CD4-positive, alpha-beta T cell treated with Interleukin-12 subunit alpha and Interleukin-12 subunit beta, for 1 hour (primary cell): ENCODE measurements at places on chromosomes 3 and 15.

GRCh38 chr15:64515825-64516224 lies 55.4 kb downstream of the ZNF609 start:
- no peak for DNase-seq

DNA sequence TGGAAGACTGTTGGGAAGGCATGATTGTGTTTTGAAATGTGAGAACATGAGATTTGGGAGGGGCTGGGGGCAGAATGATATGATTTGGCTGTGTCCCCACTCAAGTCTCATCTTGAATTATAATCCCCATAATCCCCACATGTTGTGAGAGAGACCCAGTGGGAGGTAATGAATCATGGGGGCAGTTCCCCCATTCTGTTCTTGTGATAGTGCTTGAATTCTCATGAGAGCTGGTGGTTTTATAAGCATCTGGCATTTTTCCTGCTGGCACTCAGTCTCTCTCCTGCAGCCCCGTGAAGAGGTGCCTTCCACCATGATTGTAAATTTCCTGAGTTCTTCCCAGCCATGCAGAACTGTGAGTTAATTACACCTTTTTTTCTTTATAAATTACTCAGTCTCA lies 430.5 kb downstream of the OTOL1 start:
- DNase-seq: no peak

GRCh38 chr3:36282766-36283165 lies 97.5 kb upstream of the STAC start:
- no peak for DNase-seq

DNA sequence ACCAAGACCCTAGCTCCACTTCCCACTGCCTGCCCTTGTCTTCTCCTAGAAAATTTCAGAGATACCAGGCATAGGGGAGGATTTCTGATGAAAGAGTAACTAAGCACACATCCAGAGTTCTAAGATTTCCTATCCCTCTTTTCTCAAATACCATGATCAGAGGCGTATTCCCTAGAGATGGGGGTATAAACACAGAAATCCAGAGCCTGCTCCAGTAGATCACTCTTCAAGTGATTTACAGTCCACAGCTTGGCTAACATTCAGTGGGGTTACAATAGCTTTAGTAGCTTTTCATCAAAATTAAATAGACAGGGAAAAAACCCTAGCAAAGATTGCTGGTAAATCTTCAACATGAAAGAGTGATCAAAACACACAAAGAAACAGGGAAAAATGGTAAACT lies 800.7 kb upstream of the GRM7 start:
- no peak for DNase-seq

DNA sequence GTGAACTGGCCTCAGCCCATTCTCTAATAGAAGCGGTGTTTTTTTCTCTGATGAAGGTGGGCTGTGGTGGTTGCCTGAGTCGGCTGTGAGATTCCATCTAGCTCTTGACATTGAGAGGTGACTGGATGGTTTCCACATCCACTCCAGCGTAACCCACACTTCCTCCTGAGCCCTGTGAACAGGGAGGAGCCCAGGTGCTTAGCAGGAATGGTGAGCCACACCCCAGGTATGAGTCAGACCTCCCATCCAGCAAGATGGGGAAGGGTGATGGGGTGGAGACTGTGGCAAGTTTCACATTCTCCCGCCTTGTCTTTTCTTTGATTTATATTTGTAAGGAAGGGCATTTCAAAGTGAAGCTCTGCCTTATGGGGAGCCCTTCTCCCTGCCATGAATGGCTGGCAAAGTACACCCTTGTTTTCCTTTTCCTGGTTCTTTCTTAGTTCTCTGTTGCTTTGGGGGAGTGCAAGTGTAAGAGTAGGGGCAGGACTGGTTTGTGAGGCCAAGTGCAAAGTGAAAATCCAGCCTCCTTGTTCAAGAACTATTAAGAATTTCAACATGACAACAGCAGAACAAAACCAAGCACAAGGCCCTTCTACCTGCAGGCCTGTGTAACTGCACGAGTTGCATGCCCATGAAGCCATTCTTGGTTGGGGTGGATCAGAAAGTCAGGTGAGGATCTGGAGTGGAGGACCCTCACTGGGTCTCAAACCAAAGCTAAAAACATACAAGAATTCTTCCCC lies 4.6 kb upstream of the TPRG1 start:
- DNase-seq: no peak

GRCh38 chr15:36896949-36897348 lies 203.4 kb downstream of the MEIS2 start:
- DNase-seq: no peak

DNA sequence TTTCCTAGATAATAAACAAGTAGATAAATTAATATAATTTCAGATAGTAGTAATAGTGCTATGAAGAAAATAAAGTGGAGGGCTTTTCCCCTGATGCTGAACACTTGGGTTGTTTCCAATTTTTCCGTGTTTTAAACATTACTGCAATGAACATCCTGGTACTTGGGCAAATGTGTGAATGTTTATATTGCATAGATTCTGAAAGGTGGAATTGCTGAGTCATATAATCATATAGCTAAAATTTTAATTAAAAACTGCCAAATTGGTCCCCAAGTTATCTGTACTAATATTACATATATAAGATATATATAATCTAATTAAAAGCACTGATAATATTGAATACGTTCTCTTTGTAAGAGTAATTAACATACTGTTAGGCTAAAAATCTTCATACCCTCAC lies 10.0 kb downstream of the PPP2R3A start:
- no peak for DNase-seq

GRCh38 chr3:114669614-114670013 lies 375.8 kb downstream of the TIGIT start:
- DNase-seq: no peak

DNA sequence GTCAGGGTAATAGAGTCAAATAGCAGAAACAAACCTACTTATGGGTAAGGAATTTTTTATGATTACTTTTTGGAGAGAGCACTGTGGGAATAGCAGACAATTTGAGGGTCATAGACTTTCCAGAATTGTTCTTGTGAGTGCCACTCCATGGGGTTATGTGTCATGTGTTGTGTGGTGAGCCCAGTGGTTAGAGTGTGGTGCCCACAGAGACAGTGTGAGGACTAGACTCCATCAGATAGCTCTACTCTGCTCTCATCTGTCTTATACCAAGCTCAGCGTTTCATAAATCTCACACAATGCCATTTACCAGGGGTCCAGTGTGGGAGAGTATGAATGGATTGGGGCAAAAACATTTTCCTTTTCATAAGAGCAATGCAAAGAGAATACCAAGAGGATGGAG lies 188.9 kb downstream of the AGBL1 start:
- no peak for DNase-seq

- peak; percentile 30 for DNase-seq
These were observed 91.5 kb downstream of the ITPR1 start for GRCh38 chr3:4584456-4585249.

- DNase-seq: no peak
These were observed 128.4 kb downstream of the NECTIN3 start for GRCh38 chr3:111200027-111200426.

DNA sequence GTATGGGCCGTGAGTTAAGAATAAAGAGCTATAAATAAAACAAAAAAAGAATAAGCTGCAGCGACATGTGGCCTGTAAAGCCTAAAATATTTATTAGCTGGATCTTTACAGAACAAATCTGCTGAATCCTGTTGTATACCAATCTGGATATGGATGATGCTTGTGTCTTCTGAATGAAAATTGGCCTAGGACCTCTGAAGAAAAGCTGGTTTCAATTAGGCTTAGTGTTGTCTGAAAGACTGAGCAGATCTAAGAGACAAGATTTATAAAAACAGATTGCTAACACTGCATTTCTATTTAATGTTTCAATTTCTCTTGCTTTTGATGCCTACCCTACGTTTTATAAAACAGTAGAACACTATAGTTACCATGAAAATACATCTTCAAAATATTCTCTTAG lies 57.9 kb downstream of the ST3GAL6 start:
- DNase-seq: no peak

GRCh38 chr15:46622851-46623250 lies 988.0 kb downstream of the SQOR start:
- no peak for DNase-seq

GRCh38 chr15:57306944-57307411 lies 69.3 kb upstream of the CGNL1 start:
- DNase-seq: no peak

GRCh38 chr3:50147861-50148260 lies 7.3 kb upstream of the SEMA3F start:
- no peak for DNase-seq

DNA sequence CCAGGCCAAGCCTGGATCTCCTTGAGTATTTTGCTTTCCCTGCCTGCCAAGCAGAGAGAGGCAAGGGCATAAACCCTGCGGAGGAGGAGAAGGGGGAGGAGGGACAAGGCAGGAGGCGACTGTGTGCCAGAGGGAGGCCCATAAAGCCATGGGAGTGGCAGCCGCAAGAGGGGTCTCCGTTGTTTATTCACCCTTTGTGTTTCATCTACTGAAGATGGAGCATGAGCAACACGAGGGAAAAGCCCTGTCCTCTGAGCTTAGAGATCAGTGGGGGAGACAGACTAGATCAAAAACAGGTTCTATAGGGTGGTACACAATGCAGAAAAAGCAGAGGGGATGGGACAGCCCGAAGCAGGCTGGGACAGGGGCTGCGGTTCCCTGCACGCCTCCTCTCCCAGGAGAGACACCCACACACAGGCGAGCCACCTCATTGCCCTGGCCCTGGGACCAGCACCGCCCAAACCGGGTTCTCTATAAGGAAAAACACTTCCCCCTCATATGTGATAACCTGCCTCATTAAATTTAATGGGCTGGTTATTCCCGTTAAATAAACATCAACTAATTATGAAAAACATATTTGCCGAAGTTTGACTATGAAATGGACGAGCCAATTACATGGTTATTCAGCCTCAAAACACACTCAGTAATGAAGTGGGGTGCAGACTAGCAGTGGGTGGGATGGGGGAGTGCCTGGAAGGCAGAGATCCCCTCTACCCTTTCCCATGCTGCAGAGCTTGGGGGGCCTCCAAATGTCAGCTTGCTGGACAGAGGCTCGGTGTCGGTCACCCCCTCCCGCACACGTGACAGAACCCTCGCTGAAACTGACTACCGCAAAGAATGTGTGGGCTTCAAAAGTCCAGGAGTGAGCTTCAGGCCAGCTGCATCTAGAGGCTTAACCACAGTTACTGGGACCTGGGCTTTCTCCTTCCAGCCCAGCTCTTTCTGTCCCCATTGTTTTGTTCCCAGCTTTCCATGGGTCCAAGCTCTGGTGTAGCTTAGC lies 14.2 kb upstream of the PLXNA1 start:
- DNase-seq: no peak

DNA sequence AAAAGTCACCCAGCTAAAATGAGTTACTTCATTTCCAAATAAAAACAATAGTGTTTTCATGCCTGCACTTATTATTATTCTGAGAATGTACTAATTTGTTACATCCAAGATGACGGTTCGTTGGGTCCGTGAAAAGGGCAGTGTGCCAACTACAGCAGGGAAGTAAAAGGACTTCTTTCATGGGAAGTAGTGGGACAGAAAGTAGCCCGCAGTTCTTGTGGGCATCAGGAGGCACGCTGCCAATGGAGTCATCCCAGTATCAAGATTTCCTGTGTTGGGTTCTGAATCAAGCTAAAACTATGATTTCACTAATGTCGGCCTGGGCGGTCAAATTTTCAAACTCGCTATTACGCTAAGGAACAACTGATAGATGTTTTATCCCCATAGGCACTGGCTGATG lies 254.5 kb upstream of the SOX2 start:
- DNase-seq: no peak

GRCh38 chr15:50523851-50524251 lies 22.6 kb downstream of the USP50 start:
- DNase-seq: no peak

DNA sequence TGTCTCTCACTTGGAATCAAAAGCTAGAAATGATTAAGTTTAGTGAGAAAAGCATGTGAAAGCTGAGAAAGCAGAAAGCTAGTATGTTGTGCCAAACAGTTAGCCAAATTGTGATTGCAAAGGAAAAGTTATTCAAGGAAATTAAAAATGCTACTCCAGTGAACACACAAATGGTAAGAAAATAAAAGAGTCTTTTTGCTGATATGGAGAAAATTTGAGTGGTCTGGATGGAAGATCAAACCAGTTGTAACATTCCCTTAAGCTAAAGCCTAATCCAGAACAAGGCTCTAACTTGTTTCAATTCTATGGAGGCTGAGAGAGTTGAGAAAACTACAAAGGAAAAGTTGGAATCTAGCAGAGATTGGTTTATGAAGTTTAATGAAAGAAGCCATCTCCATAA lies 11.8 kb downstream of the ADGRG7 start:
- no peak for DNase-seq

- no peak for DNase-seq
These were observed 835 bp downstream of the STOML1 start for GRCh38 chr15:73991260-73991659.

DNA sequence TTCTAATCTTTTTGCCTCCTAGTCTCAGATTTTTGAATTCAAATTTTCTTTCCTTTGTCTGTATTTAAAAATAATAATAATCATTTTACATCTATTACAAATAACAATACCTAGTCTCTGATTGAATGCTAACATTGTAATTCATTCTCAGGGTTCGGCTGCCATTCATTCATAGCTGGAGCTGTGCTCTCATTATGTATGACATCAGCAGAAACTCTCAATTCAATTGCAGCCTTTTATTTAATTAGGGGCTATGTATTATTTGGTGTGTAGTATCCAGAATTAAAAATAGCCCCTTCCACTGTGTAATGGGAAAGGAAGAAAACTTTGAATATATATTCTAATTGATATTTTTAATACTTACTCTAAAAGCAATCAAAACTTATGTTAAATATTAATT lies 270.4 kb upstream of the MDFIC2 start:
- no peak for DNase-seq

GRCh38 chr3:11482021-11482420 lies 161.7 kb downstream of the VGLL4 start:
- no peak for DNase-seq
